ENCODE measurements at places on chromosomes 6 and 20. TPM values are rescaled to one million over a fixed set of nuclear protein-coding genes. Genes with fewer than 3 reads are reported as not detected.

BPIFA1 gene
- not detected for total RNA-seq

GPLD1 gene
- 0.43 TPM for total RNA-seq

SSTR4 gene
- total RNA-seq = not detected

MYH7B gene
- total RNA-seq = 0.11 TPM

ARMH2 gene
- total RNA-seq = not detected

RIPOR3 gene
- total RNA-seq = not detected

ID4 gene
- total RNA-seq = 0.76 TPM

ZNF391 gene
- 0.26 TPM for total RNA-seq

FAM184A gene
- 0.22 TPM for total RNA-seq

FNDC11 gene
- 1.2 TPM for total RNA-seq

PLCB1 gene
- 20.0 TPM for total RNA-seq

TAF4 gene
- 2.3 TPM for total RNA-seq

LY6G5C gene
- total RNA-seq = 1.4 TPM

VSX1 gene
- not detected for total RNA-seq

CST4 gene
- not detected for total RNA-seq

CCN5 gene
- total RNA-seq = under 0.01 TPM

SNAI1 gene
- total RNA-seq = 2.0 TPM

MCHR2 gene
- not detected for total RNA-seq

TRMT11 gene
- 12.4 TPM for total RNA-seq

NRSN2 gene
- total RNA-seq = 12.7 TPM

Measured in dermis lymphatic vessel endothelial cell (primary cell).